T-helper 1 cell (primary cell): ENCODE measurements at places on chromosomes 12 and 14.

GRCh38 chr12:10179776-10180181 is 947 bp downstream of the TMEM52B start:
- DNase-seq, result no peak

DNA sequence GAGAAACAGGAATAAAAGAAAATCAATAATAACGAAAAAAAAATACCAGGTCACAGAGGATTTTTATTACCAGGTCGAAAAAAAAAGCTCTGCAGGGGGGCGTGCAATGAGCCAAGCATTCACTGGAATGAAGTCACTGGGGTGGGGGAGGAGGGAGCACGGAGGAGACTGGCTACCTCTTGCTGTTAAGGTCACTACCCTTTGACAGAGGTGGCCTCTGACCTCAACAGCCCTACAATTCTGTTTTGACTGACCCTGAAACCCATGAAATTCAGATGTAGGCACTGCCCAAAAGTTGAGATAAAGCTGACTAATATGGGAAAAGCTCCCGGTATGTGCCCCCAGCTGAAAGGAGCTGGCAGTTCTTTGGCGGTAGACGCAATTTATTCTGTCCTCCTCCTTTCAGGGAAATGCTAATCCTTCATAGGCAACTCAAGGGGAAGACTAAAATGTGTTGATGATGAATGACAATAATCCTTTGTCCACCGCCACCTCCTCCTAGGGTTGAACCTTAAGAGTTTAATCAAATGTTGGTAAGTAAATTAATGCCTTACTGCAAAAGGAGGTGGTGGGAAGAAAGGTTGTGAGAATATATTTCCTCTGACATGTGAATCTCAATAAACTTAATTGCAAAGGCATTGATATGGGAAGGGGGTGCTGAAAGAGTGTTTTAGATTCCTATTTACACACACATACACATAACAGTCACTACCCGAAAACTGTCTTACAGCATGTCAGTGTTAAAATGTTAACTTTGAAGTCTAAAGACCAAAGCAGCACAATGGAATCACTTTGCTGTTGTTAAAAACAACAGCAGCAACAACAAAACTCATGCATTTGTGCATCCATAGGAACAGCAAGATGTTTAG is 6.3 kb upstream of the RIC8B start:
- no peak for DNase-seq

- no peak for DNase-seq
Measured at GRCh38 chr14:60637479-60638315, 11.6 kb downstream of the SIX1 start.

DNA sequence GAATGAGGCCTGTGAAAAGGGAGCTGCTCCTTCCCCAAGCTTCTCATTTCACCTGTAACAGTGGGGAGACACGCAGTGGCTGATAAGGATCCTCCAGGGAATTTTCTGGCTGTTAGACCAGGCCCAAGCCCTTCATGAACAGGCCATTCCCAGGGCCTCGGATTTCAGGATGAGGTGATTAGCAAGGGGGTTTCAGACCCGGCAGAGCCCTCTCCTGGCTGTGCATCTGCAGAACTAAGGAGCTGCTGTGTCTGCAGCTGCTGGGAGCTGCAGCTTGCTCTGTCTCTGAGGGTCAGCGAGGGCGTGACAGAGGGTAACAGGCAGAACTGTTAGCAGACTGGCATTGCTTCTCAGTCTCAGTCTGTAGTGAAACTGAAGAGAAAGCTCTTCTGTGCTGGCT is 110.4 kb downstream of the KCNA5 start:
- no peak for DNase-seq
